CD4-positive, alpha-beta T cell treated with Interleukin-15 for 4 hours (primary cell): ENCODE measurements at places on chromosomes 1 and 21.

- no peak for DNase-seq
Measured at GRCh38 chr1:216702170-216702569, 21.1 kb downstream of the ESRRG start.

GRCh38 chr1:110877364-110877763 is 4.4 kb downstream of the CD53 start:
- no peak for DNase-seq

DNA sequence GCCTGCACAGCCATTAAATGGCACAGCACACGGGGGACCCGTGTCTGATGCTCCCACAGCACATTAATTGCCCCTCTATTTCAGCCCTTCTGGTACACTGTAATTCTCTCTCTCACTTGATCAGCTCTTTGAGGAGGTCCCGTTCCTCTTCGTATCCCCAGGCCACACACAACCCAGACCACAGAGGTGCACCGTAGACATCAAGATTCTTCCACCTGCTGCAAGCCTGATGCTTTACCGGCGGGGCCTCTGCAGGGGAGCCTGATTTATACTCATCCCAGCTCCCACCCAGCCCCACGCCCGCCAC is 759 bp downstream of the SMYD3 start:
- DNase-seq: no peak

DNA sequence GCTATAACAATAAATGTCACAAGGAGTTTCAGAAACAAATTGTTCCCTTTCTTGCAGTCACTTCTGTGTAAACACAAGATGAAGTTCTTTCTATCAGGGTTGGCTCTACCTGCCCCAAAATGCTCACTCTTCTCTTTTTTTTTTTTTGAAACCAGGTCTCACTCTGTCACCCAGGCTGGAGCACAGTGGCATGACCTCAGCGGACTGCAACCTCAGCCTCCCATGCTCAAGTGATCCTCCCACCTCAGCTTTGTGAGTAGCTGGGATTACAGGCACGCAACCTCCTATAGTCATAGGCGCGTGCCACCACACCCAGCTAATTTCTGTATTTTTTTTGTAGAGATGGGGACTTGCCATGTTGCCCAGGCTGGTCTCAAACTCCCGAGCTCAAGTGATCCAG is 10.5 kb upstream of the CTNNBIP1 start:
- DNase-seq: no peak

GRCh38 chr21:26171258-26172100 is 909 bp upstream of the APP start:
- DNase-seq: no peak

GRCh38 chr1:117564227-117565075 is 41.4 kb upstream of the TENT5C start:
- DNase-seq: no peak

GRCh38 chr1:29305943-29306342 is 69.6 kb downstream of the PTPRU start:
- DNase-seq: no peak

DNA sequence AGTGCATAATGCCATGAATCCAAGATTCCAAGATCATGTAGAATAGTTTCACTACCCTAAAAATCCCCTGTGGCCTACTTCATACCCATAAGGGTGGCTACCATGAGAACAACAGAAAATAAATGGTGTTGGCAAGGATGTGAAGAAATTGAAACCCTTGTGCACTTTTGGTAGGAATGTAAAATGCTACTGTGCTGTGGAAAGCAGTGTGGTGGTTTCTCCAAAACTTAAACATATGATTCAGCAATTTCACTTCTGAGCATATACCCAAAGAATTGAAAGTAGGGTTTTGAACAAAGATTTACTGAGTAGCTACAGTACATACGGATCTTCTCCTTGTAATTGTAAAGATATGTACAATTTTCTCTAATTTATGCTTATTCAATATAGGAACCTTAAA is 16.0 kb downstream of the FNBP1L start:
- no peak for DNase-seq

DNA sequence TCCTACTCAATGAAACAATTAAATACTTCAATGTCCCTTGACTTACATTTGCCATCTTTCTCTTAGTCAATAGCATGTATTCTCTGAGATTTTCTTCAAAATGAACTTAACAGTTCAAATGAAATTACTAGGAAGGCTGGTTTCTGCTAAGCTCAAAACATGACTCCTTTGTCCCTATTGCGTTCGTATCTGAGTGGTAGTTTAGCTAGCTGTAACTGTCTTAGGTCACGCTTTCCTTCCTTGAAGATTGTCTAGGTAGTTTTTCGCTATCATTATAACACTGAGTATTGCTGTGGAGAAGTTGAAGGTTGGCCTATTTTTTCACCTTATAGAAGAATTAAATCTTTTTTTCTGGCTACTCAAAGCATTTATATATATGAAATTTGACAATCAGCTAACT is 1535.2 kb downstream of the PLA2G4A start:
- DNase-seq: no peak

GRCh38 chr1:110944806-110945205 is 18.9 kb downstream of the LRIF1 start:
- DNase-seq: no peak

DNA sequence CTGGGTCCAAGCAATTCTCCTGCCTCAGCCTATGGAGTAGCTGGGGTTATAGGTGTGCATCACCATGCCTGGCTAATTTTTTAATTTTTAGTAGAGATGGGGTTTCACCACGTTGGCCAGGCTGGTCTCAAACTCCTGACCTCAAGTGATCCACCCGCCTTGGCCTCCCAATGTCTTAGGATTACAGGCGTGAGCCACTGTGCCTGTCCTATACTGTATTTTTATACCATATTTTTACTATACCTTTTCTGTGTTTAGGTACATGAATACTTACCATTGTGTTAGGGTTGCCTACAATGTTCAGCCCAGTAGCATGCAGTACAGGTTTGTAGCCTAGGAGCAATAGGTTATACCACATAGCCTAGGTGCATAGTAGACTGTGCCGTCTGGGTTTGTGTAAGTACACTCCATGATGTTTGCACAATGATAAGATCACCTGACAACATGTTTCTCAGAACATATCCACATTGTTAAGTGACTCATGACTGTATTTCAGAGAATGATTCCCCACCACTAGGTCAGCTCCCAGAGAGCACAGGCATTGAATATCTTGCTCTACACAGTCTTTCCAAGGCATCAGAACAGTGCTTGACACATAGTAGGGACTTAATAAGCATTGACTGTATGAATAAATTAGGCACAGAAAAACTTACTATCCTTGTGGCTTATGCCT is 6.0 kb upstream of the CITED4 start:
- no peak for DNase-seq
